ENCODE measurements at places on chromosomes 3 and 15.

- no peak for DNase-seq
Measured at GRCh38 chr3:136749091-136749490, 3.1 kb downstream of the STAG1 start.

DNA sequence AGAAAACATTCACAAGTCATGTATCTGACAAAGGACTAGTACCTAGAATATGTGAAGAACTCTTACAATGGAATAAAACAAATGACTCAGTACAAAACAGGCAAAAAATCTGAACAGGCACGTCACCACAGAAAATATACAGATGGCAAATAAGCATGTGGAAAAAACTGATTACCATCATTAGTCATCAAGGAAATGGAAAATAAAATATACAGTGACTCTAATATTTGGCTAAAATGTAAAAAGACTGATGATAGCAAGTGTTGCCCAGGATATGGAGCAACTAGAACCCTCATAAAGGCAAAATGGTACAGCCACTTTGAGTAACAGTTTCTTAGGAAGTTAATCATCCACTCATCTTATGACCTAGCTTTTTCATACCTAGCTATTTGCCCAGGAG is 95.8 kb upstream of the ABHD17C start:
- DNase-seq = peak; percentile 86

DNA sequence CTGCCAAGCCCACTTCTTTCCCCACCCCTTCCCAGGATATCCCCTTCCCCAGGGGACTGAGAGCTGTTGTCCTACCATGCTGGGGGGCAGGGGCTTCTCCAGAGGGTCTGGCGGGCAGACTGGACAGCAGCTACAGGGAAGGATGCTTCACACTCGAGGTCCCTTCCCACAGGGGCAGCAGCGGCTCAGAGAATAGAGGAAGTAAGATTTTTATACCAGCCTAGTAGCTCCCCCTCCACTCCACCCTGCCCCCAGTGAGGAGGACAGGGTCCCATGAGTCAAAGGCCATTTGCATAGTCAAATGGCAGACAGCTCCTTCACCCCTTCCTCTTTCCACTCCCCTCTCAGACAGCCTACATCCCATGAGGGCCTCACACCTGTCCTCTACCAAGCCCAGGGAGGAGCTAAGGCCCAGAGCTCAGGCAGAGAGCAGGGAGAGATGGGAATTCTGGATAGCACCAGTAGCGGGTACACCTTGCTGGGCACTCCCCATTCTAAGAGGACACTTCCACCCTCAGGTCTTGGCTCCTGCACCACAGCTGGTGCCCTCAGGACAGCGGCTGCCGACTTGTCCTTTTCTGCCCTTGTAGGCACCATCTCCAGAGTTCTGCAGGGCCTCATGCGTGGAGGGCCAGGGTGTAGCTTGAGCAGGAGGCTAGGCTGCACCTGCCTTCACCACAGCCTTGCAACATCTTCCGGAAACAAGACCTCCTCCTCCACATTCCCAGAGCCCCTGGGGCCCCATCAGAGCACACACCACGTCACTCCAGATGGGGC is at the start of gene TLR9:
Gene TLR9, minus strand, starts transcription at position 194 of the 777 bp plus-strand sequence. Its CDS starts 116 bp downstream, at position 78.
- DNase-seq = no peak

DNA sequence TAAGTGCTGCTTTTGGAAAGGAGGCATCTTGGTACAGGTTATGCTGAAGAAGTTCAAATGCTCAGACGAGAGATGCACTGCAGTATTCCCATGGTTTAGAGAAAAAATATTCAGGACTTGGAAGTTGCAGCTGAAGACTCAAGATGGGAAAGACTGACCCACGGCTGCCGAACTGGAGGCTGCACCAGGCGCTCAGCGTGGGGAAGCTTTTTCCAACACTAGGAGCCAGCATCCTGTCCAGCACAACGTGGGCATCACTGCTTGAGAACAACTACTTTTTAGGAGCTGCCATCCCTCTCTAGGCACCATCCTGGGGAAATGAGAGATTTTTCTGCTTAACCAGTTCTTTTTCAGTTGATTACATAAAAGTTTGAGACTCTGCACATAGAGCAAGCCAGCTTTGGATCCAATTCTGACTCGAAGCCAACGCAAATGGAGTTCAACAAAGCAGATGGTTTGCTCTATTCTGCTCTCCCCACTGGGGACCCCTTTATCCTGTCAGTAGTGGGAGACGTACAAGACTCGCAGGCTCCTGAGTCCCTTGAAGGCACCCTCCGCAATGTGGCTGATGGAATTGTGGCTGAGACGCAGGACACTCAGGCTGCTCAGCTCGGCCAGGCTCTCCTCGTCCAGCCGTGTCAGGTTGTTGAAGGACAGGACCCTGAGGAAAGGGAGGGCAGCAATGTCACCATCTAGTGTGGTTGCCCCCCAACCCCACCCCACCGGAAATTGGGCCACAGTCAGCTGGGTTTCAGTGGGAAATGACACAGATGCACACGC is 93.8 kb downstream of the LRIG1 start:
- no peak for DNase-seq
